ENCODE measurements at places on chromosomes 11 and 22. TPM values are rescaled to one million over a fixed set of nuclear protein-coding genes. Genes with fewer than 3 reads are reported as not detected.

The BATF2 gene
- not detected for total RNA-seq

- DNase-seq = no peak
Measured at GRCh38 chr22:29103121-29103520, 30.3 kb downstream of the KREMEN1 start.

DNA sequence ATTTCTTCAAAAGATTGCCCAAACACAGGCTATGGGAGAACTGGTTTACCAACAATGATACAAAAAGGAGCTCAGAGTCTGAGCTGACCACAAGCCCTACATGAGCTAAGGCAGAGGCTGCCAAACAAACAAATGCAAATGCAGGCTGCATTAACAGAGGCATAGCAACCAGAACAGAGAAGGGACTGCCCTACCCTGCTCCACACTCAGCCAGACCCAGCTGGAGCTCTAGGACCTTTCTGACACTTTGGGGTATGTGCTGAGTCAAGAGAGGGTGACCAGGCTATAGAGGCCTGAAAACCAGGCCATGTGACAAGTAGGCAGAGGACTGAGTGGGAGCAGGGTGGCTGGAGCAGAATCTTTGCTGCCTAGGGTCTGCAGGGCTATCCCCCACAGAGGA is 17.8 kb upstream of the P2RY2 start:
- DNase-seq = no peak

- DNase-seq = no peak
Measured at GRCh38 chr11:69642549-69642912, 1.6 kb downstream of the CCND1 start.
